ENCODE measurements at places on chromosomes 1 and 21.

- DNase-seq = no peak
Measured at GRCh38 chr21:25214676-25215075, 392.6 kb downstream of the MRPL39 start.

DNA sequence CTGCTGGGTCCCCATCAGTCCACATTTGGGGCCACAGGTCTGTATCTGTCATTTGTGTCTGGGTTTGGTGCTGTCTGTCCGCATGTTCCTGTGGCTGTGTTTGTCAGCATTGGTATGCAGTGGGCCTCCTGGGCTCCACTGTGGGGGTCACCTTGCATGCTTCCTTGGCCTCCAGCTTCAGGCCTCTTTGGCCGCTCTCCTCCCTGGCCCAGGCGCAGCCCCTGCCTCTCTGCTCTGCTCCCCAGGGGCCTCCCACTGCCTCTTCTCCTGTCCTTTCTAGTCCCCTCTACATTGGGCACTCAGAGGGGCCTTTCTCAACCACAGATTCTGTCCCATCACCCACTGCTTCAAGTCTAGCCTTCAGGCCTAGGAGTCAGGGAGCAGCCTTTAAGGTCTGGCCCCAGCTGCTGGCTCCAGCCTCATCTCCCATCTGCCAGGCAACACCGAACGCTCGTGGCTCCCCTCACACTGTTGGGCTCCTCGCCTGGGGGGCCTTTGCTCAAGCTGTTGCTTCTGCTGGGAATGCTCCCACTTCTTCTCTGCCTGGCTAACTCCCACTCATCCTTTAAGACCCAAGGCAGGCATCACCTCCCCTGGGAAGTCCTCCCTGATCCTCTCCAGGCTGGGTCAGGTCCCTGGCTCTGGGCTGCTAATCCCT, 14.6 kb downstream of the ZNF362 start:
- DNase-seq = no peak

- peak; percentile 66 for DNase-seq
Measured at GRCh38 chr1:156421062-156421938, 52.3 kb downstream of the RHBG start.

DNA sequence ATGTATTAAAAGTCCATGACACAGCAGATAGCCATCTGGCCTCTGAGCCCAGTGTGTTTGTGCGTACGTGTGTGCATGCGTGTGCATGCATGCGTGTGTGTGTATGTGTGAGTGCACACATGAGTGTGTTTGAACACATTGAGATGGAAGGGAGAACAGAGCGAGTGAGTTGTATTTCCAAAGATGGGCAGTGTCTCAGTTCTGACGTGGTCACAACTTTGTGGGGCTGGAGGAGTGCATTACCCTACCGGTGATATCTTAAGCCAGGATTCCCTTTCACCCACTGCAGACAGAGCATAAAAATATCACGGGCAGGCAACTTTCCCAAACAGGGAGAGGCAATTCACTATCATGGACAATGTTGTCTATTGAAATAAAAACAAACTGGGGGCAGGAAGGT, 27.8 kb downstream of the IRF2BP2 start:
- DNase-seq = no peak

DNA sequence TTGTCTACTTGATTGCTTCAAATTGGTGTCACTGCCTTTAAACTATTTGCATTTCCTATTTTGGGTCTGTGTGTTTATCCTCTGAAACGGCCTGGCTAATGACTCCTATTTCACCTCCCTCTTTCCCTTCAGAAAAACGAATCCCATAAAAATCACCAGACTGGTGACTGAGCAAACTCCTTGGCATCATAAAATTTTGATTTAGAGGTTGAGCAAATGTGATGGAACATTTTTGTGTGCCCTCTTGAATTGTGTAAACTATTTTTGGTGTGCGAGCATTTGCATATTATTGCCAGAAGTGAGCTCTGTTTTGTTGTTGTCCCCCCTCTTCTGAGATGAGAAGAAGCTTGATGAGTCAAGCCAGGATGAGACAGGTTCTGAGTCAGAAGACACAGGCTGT, 316.1 kb downstream of the AJAP1 start:
- no peak for DNase-seq

DNA sequence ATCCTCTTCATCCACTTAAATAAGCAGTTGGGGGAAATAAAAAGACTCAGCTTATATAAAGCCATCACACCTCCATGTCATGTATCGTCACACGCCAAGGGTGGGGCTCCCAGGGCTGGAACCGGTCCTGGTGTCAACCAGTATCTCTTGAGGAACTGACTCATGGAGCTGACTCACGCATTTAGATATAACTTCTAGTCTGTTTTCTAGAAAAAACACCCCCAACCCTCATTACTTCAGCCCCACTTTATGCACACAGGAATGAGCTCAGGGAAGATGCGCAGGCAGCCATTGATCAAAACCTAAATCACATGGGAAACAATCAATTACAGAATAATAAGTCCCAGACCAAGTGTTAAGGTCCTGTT, 6.9 kb upstream of the IL22RA1 start:
- DNase-seq = peak; percentile 52

DNA sequence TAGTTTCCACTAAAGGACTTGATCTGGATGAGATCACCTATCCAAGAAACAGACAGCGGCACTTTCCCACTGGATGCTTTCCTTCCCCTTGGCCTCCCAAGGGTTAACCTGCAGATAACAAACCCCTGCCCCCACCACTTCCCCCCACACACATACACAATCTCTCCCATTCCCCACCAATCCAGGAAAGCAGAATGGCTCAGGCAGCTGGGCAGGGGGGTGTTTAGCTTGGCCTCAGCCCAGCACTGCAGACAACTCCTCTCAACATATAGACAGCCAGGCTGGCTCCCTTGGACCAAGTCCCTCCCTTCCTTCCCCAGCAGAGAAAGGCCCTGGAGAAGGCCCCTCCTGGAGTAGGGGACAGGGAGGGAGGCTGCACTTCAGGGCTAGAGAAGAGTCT, 24.6 kb downstream of the PLEKHA6 start:
- peak; percentile 27 for DNase-seq

GRCh38 chr1:231827337-231828105, 200.9 kb downstream of the DISC1 start:
- peak; percentile 77 for DNase-seq

- DNase-seq = no peak
Measured at GRCh38 chr1:205118752-205119151, 3.0 kb downstream of the RBBP5 start.

GRCh38 chr1:113780374-113781146, 21.3 kb upstream of the PHTF1 start:
- DNase-seq = no peak

DNA sequence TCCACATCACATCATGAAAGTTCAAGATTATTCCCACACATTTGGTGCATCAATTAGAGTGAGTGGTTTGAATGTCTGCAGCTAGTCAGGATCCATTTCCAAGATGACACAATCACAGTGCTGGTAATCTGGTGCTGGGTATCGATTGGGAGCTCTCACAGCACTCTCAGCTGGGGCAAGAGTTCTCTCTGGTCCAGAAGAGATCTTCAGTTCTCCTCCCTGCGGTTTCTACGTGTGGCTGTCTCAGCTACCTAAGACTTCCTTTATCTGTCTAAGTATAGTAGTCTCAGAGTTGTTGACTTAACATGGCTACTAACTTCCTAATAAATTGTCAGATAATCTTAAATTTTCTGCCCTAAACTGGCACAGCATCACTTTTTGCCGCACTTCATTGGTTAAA, 358.0 kb upstream of the BRINP3 start:
- no peak for DNase-seq

- no peak for DNase-seq
Measured at GRCh38 chr1:177133977-177134538, 30.5 kb downstream of the ASTN1 start.

DNA sequence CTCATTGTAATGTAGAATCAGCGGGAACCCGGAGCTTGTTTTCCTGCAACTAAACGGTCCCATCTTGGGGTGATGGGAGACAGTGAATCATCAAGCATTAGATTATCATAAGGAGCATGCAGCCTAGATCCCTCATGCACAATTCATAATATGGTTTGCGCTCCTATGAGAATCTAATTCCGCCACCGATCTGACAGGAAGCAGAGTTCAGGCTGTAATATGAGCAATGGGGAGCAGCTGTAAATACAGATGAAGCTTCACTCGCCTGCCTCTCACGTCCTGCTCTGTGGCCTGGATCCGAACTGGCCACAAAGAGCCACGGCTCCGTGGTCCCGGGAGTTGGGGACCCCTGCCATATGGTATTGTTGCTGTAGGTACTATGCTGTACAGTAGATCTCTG, 1.6 kb downstream of the IFI44 start:
- peak; percentile 1 for DNase-seq

DNA sequence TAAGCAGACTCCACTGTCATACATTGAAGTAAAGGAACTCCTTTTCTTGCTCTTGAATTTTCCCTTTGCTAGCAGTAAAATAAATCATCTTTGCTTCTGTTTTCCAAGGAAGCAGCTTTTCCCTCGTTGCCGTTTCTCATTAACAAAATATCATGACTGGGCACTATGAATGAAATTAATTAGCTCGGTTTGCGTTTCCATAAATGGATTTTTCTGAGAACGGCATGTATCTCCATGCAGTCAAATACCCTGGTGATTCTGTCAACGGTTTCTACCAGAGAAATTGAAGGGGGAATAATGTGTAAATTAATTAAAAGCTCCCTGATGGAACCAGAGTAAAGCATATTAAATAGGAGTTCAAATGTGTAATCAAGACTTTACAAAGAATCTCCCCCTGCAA, 265.1 kb downstream of the LRRC40 start:
- no peak for DNase-seq

DNA sequence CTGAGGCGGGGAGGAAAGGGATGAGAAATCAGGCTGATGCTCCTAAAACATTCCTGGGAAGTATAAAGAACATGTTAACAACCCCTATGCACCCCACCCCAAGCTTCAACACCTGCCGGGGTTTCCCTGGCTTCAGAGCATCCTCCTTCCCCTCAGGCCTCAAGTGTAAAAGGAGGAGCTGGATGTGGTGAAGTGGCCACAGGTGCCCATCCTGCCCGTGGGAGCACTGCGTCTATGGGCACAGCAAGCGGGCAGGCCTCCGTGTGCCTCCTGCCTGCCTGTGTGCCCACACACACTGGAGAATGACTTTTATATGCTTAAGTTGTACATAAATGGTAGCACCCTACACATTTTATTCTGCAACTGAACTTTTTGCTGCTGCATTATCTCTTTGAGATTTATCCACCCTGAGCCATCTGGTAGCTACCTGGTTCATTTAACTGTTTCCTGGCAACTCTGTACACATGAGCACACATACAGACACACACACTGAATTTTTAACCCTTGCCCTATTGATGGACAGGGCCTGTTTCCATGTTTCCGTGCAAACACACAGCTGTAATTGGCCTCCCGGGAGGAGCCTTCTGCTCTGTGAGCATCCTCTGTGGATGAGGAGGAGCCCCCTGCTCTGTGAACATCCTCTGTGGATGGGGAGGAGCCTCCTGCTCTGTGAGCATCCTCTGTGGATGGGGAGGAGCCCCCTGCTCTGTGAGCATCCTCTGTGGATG, 13.4 kb upstream of the FTCD start:
- DNase-seq = no peak

DNA sequence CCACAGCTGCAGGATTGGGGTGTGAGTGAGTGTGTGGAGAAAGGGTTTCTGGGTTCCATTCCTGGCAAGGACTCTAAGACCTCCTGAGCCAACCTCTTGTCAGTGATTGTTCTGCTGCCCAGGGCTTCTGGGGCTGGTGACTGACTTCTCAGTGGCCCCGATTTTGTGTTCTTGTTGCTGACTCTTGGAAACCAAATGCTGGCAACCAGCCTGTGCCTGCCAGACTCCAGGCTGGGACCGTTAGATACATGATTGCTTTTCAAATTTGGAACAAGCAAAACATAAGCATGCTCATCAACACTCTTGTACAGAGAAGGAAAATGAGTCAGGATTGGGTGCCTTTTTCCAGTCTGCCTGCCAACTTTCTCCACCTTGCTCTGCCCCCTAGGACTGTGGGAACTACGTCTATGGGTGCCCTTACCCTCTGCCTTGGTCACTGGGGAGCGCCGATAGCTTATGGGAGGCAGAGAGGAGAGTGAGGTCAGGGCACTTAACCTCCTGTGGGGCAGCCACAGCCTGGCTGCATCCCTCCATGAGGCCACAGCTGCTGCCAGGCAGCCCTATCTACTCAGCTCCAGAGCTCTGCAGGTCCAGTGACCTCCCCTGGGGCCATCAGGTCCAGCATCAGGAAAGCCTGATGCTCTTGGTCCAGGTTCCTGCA, 39.3 kb upstream of the EPS8L3 start:
- no peak for DNase-seq

- DNase-seq = peak; percentile 31
Measured at GRCh38 chr1:66265796-66266195, 268.2 kb upstream of the SGIP1 start.

GRCh38 chr1:152741656-152742055, 16.2 kb upstream of the KPRP start:
- DNase-seq = no peak

- DNase-seq = no peak
Measured at GRCh38 chr21:40383951-40384350, 463.0 kb downstream of the DSCAM start.

GRCh38 chr1:212531796-212532195, 76.8 kb upstream of the ATF3 start:
- no peak for DNase-seq

DNA sequence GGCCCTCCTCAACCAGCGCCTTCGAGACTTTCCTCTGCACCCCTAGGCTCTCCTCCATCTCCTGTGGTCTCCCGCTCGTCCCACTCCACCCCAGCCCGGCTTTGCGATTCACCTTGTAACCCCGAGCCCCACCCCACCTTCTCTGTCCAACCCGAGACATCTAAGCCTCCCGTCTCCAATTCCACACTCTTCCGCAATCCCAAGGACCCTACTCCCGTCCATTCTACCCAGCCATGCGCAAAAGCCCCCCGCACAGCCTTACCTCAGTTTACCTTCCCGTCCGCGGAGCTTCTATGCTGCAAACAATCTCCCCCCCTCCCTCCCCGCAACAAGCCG, 174 bp downstream of the SH3BP5L start:
- DNase-seq = no peak

- DNase-seq = no peak
Measured at GRCh38 chr1:43531107-43531905, 623 bp downstream of the PTPRF start.

- DNase-seq = no peak
Measured at GRCh38 chr1:179151908-179152682, 70.2 kb downstream of the TOR3A start.

DNA sequence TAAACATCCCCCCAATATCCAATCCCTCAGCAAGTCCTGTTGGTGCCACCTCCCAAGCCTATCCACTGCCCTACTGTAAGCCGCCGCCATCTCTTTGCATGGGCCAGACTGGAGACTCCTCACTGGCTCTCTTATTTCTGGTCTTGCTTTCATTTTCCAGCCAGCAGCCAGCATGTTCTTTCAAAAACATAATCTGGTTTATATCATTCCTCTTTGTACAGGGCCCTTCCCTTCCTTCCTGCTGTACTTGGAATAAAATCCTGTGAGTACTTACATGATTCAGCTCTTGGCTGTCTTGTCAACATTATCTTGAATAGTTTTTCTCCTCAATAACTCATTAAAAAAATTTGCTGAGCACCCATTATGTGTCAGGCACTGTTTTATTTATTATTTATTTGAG, 28.2 kb downstream of the TLR5 start:
- peak; percentile 76 for DNase-seq
